ENCODE measurements at places on chromosomes 2 and 18.
A peak's percentile ranks its signal among the peaks of the same experiment; 100 is the strongest.

- DNase-seq, result no peak
These were observed 359.1 kb downstream of the MEIS1 start for GRCh38 chr2:66794070-66794469.

DNA sequence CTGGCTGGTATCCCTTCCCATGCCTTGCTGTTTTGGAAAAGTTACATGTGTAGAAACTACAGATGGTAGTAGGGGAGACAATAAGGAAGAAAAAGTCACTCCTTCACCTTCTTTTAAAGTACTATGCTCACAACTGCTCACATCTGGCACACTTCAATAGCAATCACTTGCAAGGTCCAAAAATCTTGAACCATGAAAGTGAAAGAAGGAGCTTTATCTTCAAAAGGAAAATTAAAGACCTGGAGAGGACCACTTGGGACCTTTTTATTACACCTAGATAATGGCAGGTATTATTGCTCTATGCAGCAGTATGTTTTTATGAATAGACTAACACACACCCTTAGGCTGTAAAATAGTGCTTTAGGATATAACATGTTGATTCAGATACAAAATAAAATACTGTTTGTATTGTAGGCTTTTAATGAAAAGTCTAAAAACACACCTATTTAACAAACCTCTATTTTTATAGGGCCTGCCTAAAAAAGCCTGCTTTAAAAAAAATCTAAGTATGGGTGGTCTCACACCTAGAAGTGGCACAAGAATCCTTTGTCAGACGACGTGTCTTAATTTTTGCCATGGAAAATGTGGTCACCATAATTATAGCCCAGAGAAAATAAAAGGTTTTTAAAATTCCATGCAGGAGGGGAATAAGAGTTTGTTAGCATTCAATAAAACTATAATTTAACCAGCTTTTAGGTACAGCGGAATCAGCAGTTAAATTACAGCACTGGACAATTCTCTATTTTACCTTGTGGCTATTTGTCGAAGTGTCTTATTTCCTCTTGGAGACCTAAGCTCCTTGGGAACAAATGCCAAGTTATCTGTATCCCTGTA is 124.0 kb downstream of the BCL2 start:
- no peak for DNase-seq

GRCh38 chr18:48254077-48254602 is 155.0 kb downstream of the ZBTB7C start:
- DNase-seq, result no peak

GRCh38 chr2:54471221-54471711 is 15.1 kb downstream of the SPTBN1 start:
- peak; percentile 89 for DNase-seq

- peak; percentile 17 for DNase-seq
These were observed 20.3 kb downstream of the KCNG2 start for GRCh38 chr18:79818036-79818435.

DNA sequence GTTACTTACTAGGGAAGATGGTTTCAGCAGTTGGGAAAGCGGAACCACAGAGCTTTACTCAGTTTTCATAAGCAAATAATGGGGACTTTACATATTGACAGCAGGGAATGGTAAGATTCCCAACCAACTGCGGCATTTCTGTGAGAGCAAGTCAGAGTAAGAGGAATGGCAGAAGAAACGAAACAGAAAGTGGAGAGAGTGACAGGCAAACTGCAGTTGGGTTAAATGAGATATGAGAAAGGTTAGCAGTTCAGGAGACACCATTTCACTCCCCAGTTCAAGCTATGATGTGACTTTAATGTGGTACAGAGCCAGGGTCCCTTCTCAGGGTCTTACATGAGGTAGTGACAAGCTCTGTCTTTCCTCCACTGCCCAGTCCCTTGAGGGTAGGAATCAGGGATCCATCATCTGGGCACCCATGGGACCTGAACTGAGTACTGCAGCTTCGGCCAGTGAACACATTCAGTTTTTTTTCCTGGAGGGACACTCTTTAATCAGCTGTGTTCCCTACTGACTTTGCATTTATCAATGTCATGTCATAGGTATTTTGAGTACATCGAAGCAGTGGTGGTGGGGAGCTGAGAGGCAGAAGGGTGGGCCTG is 33.0 kb upstream of the GREB1 start:
- DNase-seq, result no peak

DNA sequence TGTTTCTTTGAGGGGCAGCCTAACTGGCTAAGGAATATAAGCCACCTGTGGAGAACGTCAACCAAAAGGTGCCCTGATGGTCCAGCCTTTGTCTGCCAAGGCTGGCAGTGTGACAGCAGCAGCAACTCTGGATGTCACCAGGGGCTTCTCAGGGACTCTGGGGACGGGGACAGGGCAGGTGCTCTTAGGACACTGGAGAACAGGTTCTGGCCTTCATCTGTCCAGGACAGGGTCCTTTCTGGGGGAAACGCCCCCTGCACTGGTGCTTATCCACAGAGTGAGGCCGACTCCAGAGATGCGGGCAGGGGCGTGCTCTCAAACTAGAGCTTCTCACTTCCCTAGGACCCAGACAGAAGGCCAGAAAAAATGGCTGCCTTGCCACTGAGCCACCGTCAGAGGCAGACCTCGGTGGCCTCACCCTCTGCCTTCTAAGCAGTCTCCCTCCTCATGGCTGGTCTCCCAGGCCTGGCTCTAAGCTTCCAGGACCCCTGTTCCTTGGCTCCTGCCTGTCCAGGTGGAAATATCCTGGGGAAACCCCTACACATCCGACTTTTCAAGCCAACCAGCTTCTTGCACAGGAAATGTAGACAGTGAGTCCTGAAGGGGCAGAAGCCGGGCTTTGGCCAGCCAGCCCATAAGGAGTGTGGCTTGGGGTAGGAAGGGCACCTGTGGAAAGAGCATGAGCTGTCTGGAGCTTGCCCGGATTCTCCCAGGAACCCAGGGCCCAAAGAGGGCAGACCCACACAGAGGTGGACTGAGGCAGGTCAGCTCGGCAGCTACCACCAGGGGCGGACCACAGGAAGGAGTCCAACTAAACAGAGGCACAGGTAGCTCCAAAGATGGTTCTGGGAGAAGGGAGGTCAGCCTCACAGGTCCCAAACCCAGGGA is 11.3 kb upstream of the SFXN5 start:
- no peak for DNase-seq
